ENCODE measurements at places on chromosomes 16 and 17. TPM values are rescaled to one million over a fixed set of nuclear protein-coding genes. Genes with fewer than 3 reads are reported as not detected.

The DERL2 gene
- total RNA-seq, result 32.5 TPM

The PRAC1 gene
- total RNA-seq, result not detected

DNA sequence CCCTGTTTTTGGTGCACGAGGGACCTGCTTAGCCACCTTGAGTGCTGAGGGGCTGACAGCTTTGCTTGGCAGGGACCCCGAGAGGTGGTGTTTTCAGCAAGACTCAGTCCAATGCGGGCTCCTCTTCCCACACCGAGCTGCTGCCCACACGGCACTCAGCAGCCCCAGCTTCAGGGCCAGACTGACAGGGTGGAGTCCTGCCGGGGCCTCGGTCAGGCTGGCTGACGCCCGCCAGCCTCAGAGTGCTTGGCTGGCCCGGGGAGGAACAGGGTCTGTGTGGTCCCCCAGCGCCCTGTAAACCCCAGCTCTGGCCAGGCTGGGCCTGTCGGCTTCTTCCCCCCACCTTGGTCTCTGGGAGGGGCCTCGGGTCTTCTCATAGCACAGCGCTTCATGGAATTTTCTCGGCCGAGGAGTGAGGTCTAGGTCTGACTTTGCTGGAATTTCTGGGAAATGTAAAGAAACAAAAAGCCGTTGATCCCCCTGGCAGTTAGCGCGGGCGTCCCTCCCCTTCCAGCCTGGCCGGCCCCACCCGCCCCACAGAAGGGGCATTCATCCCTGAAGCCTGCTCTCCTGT lies 2.6 kb downstream of the SOX8 start:
- no peak for DNase-seq

- no peak for DNase-seq
Measured at GRCh38 chr17:66492080-66492479, 189.7 kb downstream of the PRKCA start.
